Hematopoietic multipotent progenitor cell treated with erythropoietin and hydrocortisone succinate and interleukin-3 and kit ligand, for 6 days (in vitro differentiated cells): ENCODE measurements at places on chromosomes 11 and 22.

GRCh38 chr11:62497132-62497801 is 49.3 kb downstream of the AHNAK start:
- DNase-seq = peak; percentile 81

DNA sequence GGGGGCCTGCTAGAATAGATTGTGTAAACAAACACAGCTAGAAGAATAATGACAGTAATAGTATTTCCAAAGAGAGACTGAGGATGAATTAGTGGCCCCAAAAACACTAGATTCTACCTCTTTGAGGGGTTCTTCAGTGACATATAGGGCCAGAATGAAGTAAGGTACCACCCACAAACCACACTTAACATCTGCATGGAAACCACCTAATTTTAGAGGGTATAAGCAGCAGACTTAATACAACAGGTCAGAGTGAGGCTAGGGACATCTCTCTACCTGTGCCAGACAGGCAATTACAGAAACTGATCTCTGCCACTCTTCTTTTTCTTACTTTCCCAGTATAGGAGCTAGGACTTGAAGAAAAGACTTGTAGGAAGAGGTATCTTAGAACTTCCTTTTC is 20.1 kb downstream of the ELP4 start:
- DNase-seq = no peak

GRCh38 chr11:11245453-11245852 is 107.6 kb downstream of the CSNK2A3 start:
- DNase-seq = no peak

DNA sequence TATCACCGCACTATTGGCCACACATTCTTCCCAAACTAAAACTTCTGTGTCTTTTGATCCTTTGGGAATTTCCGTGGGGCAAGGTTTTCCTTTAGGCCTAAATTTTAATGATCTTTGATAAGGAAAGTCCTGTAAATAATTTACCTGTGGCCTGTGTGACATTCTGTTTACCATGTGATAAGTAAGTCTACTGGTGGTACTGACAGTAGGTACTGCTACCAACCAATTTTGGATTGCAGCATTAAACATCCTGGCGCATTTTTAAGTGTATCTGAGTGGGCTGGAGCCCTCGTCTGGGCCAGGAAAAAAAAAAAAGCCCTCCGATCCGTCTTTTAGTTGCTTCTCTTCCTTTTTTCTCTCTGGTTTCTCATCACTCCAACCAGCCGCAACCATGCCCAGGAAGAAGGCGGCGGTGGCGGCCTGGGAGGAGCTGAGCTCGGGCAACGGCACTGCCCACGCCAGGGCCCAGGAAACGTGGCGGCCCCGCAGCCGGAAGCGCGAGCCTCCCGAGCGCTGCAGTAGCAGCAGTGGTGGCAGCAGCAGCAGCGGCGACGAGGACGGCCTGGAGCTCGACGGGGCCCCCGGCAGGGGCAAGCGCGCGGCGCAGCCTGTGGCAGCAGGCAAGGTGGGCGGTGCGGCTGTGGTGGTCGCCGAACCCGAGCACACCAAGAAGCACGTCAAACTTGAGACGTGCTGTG is 33.6 kb downstream of the ASRGL1 start:
- peak; percentile 50 for DNase-seq

GRCh38 chr22:48256041-48256739 is 1493.7 kb downstream of the TBC1D22A start:
- no peak for DNase-seq

- DNase-seq = no peak
Observed at GRCh38 chr11:106727256-106727655, 291.0 kb downstream of the GUCY1A2 start.

- no peak for DNase-seq
Observed at GRCh38 chr11:1350086-1350725, 39.5 kb upstream of the BRSK2 start.

DNA sequence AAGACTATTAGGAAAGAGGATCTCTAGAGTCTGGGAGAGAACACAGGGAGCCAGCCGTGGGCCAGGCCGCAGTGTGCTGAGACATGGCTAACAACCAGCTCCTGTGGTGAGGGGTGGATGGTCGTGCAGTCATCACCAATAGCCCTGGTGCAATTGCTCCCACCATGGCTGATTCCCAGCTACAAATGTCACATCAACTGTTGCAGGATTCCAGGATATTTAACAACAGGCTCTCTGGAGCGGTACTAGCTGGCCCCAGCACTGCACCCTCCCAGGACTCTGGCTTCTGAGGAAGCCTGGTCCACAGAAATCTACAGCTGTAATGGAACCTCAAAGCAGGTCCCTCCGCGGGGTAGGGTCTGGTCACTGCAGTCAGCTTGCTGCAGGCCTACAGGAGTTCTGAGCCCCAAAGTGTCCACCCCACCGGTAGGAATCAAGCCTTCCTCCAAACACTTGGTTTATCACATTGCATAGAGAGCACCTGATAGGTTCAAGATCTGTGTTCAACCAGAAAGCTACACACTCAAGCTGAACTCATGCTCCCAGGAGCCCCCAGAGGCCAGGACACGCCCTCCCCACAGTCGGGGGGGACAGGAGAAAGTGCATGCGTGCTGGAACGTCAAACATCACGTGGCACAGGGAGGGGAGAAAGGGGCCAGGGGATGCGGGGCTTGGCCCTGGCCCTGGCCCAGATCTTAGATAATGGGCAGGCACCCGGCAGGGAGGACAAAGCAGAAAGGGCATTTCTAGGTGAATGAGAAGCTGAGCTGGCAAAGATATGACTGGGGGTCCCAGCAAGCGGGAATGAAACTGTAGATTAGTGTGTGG is 609.0 kb downstream of the TBC1D22A start:
- no peak for DNase-seq

DNA sequence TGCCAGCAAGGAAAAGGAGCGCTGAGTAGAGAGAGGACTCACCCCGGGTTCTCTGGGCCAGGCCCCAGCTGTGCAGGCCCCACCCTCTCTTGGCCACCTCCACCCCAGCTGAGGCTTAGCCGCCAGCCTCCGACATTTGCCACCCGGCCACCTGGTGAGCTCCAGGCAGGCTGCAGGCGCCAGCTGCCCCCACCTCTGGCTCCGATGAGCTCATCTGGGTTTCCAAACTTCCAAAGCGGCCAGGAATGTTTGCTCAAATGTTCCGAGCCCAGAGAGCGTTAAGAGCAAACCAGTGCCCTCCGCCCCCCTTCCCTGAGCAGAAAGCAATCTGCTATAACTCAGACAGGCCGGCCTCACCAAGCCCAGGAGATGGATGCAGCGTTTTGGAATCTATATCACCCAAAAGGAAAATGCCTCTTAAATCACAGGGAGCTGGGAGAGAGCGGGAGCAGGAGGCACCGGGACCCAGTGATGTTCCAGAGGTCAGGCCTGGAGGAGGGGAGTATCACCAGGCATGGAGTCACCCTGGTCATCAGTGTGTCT is 9.1 kb upstream of the MN1 start:
- DNase-seq = no peak

DNA sequence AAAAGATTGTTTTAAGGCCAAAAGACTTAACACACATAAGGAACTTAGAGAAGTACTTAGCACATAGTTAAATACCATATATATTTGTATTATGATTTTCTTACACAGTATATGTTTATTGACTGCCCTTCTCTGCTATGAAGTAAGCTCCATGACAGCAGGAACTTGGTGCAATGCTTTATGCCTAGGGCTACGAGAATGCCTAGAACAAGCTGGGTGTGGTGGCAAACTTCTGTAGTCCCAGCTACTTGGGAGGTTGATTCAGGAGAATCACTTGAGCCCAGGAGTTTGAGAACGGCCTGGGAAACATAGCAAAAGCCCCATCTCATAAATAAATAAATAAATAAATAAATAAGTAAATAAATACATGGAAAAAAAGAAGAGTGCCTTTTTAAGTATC is 1.9 kb downstream of the SLC5A12 start:
- DNase-seq = no peak

DNA sequence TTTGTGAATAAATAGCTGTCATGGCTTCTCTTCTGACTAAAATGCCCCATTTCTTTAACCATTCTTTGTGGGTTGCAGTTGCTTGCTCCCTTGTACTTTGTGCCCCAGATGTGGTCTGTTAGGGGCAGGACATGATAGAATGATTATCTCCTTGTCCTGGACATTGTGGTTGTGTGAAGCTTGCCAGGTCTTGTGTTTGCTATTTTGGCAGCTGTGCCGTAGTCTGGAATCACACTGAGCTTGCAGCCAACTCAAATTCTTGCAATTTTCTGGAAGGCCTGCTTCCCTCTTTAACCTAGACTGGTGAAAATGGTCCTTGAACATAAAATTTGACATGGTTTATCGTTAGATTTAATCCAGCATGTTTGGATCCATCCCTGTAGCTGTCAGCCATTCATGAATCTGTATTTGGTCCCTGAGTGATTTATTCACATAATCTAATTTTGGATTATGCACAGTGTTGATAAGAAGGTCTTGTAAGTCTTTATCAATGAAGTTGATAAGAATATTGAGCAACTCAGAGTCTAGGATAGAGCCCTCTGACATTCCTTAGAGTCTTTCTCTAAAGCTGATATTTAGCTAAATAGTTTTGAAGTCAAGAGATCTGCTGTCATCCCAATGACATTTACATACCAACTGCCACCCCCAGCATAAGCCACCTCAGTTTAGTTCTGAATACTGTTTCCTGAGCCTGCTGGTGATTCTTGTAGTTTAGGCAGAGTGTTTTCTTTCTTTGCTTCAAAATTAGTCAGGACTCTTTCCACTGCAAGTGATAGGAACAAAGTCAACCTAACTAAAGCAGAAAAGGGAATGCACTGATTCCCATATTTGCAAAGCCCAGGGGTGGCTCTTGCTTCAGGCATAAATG is 9.8 kb downstream of the SPON1 start:
- DNase-seq = no peak

DNA sequence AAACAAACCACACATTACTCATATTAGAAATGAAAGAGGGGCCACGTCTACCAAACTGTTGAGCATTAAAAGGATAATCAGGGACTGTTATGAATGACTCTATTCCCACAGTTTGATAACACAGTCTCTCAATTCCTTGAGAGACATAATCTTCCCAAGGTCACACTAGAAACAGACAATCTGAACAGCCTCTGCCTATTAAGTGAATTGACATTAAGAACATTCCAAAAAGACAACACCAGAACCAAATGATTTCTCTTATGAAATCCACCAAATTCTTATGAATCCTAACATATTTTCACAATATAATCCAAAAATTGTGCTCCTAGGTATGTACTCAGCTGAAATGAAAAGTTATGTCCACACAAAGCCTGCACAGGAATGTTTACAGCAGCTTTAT is 4.6 kb downstream of the RFPL1 start:
- DNase-seq = no peak

- DNase-seq = no peak
Observed at GRCh38 chr22:37631448-37632173, 7.9 kb upstream of the SH3BP1 start.

- DNase-seq = peak; percentile 35
Observed at GRCh38 chr11:124717786-124718651, 21.7 kb upstream of the NRGN start.

- DNase-seq = no peak
Observed at GRCh38 chr11:87425391-87425790, 387.7 kb downstream of the TMEM135 start.

- DNase-seq = no peak
Observed at GRCh38 chr11:43810929-43811596, 69.6 kb upstream of the ALKBH3 start.

- DNase-seq = no peak
Observed at GRCh38 chr11:72673943-72674828, at the start of gene PDE2A. TSS of gene PDE2A (minus strand) at chr11:72674422. CDS start at chr11:72674207, 215 bp downstream.

GRCh38 chr11:41498726-41499125 is 39.3 kb upstream of the LRRC4C start:
- peak; percentile 5 for DNase-seq

- no peak for DNase-seq
Observed at GRCh38 chr22:37208401-37209139, 3.7 kb downstream of the SSTR3 start.

GRCh38 chr11:35717043-35717442 is 54.5 kb downstream of the TRIM44 start:
- DNase-seq = peak; percentile 6

DNA sequence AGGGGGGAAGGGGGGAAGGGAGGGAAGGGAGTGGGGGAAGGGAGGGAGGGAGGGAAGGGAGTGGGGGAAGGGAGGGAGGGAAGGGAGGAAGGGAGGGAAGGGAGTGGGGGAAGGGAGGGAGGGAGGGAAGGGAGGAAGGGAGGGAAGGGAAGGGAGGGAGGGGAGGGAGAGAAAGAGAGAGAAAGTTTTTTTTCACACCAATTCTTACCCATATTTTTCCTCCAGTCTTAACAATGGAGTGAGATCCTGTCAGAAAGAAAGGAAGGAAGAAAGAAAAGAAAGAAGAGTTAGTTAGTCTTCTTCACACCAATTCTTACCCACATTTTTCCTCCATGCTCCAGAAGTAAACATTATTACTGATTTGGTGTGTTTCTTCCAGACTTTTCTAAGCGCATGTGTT is 3.0 kb upstream of the OR2AT4 start:
- no peak for DNase-seq

GRCh38 chr11:66126064-66126463 is 56.0 kb downstream of the PACS1 start:
- DNase-seq = peak; percentile 48

- peak; percentile 68 for DNase-seq
Observed at GRCh38 chr11:65867284-65868071, 5.1 kb downstream of the EFEMP2 start.

DNA sequence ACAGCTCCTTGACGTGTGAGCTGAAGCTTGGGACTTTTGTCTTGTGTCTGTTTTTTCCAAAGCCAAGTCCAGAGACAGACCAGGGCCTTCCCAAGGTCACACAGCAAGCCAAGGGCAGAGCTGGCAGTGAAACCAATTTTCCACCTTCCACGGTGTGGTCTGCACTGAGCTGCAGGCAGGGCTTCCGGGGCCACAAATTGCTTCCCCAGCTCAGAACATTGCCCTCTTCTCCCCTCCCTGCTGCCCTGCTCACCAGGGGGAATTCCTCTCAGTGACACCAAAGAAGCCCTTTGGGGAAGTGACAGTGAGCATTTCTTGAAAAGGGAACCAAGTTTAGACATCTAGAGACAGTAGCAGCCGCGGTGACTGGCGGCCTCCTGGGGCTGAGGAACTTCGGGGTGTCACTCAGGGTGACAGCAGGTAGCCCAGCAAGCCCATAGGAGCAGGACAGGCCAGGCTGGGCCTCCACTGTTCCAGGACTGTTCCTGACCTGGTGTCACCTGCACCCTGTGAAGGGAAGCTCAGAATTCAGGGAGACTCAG is 9.2 kb downstream of the FXYD2 start:
- peak; percentile 72 for DNase-seq

DNA sequence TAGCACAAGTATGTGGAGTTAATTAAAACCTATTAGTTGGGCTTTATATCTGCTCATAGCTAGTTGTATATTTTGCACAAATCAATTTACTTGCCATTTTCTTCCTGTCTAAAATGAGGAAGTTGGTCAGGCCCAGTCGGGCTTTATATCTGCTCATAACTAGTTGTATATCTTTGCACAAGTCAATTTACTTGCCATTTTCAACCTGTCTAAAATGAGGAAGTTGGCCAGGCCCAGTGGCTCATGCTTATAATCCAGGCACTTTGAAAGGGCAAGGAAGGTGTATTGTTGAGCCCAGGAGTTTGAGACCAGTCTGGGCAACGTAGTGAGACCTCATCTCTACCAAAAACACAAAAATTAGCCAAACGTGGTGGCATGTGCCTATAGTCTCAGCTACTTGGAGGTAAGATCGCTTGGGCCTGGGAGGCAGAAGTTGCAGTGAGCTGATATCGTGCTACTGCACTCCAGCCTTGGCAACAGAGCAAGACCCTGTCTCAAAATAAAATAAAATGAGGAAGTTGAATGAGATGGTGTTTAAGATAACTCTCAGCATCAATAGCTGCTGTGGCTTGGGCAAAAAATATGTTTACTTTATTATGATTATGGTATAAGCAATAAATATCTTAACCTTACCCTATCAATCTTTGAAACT is 1558.6 kb upstream of the RAG2 start:
- DNase-seq = peak; percentile 74
